Right atrium auricular region (tissue), 2 donors: ENCODE measurements at places on chromosomes 11 and 22. TPM values are rescaled to one million over a fixed set of nuclear protein-coding genes. Genes with fewer than 3 reads are reported as not detected.

CHCHD10 gene
- 213 TPM for total RNA-seq

TEX54 gene
- not detected for total RNA-seq

GGTLC3 gene
- not detected for total RNA-seq

GRCh38 chr11:8807544-8808225 is 103.3 kb upstream of the AKIP1 start:
- DNase-seq: peak; percentile 70

DNA sequence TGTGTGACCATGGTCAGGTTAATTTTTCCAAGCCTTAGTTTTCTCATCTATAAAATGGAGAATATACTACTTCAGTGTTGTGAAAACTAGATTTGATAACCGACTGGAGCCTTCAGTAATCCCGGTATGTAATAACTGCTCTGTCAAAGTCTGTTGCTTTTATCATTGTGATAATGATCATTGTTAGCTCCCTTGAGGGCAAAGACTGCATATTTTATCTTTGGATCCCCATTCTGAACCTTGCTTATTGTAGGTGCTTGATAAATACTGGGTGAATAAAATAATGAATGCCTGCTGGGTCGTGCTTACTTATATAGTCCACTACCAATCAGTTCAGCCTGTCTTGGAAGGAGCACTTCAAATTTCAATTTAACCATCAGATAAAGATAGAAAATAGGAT is 105.3 kb downstream of the ARFGAP2 start:
- no peak for DNase-seq

GRCh38 chr11:34492806-34493414 is 20.7 kb downstream of the ELF5 start:
- DNase-seq: peak; percentile 75

GRCh38 chr11:13288375-13289029 is 10.9 kb downstream of the BMAL1 start:
- no peak for DNase-seq

DNA sequence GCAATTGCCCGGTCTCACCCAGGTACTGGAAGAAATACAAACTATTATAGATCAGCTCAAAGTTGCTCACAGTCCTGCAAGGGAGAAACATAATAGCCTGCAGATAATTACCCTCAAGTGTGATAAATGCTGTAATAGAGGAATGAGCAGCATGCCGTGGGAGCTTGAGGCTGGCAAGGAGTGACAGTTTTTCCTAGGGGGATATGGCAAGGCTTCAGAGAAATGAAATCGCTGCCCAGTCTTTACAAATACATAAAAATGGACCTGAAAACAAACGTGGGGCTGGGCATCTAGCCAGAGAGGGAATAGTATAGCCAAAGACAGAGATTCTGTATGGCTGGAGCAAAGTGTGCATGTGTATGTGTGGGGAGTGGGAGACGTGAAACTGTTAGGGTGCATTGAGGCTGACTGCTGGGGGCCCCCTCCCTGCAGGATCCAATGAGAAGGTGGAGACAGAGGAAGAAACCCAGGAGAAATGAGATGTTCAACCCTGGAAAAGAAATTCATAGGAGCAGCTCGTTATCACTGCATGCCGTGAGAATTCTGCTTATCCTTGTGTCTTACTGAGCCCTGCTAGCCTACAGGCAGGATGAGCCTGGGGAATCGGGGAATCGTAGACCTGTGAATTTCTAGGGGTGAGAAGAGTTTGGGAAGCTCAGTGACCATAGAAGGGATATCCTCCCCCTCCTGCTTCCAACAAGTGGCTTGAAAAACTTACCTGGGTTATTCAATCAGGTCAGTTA is 167.0 kb downstream of the LDLRAD3 start:
- DNase-seq: no peak
